ENCODE measurements at places on chromosomes 12 and 14.
A peak's percentile ranks its signal among the peaks of the same experiment; 100 is the strongest.

DNA sequence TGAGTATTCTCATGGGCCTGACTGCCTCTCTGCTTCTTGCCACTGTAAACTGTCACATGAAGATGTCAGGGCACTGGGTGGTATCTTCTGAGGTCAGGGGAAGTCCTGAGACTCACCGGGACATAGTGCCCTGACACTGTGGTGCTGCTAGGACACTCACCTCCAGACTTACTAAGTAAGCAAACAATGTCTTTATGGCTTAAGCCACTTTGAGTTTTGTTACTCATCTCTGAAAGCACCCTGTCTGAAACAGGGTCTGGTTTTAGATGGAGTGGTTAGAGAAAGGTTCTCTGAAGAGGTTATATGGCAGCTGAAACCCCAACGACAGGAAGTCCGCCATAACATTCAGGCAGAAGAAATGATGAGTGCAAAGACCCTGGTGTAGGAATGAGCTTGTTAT, 22.7 kb downstream of the GPR19 start:
- DNase-seq = no peak

DNA sequence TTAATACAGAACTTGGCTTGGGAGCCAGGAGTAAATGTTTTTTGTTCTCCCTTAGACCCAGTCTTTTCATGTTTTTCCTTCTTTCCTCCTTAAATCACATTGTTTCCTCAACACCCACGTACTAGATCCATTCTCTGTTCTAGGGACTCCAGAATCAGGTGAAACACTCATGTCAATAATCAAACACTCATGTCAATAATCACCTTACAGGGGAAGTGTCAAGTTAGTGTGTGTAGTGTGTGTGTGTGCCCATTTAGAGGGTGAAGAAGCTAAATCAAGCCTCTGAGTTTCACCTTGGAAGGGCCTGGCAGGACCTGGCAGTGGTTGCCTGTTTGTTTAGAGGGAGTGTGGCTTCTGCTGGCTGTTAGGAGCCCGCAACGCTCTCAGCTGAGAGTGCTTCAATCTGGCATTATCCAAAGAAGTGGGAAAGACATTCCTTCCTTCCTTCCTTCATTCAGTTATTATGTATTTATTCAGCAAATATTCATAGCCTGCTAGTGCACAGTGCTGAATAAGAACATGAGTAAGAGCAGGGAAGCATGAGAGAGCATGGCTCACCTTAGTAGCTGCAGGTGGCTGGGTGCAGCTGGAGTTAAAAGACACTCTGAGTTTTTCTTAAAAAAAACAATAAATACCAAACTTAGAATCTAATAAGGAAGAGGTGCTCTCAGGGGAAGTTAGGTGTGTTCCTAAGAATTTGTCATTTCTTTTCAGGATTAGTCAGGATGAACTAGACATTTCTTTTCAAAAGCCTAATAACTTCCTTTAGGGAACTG, 17.6 kb upstream of the EID3 start:
- no peak for DNase-seq

DNA sequence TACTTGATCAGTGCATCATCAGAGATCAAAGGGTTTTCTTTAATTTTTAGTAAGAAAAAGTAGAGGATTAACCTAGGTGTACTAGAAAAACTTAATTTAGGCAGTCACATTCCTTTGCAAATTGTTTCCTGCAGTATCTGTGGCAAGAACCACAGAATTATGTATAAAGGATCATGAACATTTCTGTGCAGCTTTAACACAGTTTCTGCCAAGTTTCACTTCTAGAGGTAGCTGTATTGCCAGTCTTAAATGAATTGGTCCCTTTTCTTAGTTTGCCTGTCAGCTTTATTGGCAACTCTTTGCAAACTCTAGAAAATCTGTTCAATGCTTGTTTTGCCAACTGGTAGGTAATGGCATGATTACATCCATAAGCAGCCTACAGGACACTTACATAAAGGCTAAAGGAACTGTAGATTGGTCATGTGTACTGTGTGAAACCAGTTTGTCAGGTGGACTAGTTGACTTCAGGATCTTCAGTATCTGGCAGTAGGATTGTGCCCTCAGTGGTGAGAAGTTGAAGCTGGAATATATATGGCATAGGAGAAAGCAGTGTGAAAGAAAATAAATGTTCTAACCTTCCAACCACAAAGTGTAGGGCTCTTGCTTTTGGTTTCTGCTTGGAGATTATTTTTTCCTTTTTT, 75.9 kb downstream of the TTLL5 start:
- DNase-seq = no peak

DNA sequence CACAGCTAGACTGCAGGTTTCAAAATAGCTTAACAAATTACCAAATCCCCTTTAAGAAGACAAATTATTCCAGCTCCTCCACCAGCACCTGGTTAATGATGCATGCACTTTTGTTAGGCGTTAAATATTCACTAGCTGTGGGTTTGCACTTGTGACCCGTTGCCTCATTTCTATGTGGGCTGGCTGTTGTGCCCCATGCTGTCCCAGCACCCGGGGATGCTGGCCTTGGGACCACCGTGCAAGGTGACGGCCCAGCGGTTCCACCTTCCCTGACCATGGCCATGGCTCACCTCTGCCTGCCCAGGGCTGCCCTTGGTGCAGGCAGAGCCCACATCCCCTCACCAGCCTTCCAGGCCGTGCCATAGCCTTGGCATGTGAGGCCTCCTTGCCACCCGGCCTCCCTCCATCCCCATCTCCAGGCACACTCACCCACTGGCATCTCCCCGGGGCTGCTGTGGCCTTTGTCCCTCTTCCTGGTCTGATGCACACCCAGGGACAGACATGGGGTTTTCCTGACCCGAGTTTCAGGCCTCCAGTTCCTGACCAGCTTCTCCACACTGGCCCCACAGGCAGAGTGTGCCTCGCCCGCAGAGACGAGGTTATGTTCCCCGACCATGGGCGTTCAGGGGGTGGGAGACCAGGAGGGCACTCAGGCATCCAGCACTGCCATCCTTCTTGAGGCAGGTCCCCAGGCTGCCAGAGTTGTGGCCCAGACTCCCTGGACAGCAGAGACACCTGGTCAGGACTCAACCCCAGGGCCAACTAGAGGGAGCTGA, 20.3 kb upstream of the C14orf180 start:
- DNase-seq = no peak

DNA sequence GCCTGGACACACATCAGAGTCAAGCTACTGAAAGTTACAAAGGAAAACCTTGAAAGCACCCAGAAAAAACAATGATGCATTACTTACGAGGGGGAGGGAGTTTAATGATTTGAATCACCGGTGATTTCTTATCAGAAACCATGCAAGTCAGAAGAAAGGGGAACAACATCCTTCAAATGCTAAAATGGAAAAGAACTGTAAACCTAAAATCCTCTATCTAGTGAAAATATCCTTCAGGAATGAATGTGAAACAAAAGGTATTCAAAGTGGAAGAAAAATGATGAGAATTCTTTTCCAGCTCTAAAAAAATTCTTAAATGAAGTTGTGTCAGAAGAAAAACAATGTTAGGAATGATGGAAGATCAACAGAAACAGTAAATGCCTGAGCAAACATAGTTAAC, 16.8 kb downstream of the SCAF11 start:
- no peak for DNase-seq

- DNase-seq = no peak
Measured at GRCh38 chr12:18323159-18323558, 61.8 kb downstream of the PIK3C2G start.

GRCh38 chr14:30252783-30253674, 305.9 kb upstream of the G2E3 start:
- DNase-seq = no peak

DNA sequence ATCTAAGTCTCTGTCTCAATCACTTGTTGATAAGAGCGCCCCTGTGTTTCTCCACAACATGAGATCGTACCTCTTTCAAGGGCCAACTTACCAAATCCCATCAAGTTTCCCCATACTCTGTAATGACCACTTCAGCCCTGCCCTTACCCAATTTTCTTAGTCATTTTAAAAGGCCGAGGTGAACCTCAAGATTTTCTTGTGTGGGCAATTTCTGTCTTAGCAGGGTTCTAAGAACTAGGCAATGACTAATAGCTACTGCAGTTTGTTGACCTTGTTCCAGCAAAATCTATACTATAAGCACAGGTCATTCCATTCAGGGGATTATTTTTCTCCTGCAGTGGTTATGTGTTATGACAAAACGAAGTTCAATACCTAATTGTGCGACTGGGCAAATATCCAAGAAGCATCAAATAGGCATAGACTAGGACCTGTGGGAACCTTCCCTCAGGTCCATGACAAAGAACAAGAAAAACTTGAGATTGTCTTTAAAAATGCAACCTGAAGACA, 359.8 kb downstream of the PCNX1 start:
- DNase-seq = no peak

- DNase-seq = no peak
Measured at GRCh38 chr12:18882690-18883089, 144.8 kb downstream of the CAPZA3 start.

DNA sequence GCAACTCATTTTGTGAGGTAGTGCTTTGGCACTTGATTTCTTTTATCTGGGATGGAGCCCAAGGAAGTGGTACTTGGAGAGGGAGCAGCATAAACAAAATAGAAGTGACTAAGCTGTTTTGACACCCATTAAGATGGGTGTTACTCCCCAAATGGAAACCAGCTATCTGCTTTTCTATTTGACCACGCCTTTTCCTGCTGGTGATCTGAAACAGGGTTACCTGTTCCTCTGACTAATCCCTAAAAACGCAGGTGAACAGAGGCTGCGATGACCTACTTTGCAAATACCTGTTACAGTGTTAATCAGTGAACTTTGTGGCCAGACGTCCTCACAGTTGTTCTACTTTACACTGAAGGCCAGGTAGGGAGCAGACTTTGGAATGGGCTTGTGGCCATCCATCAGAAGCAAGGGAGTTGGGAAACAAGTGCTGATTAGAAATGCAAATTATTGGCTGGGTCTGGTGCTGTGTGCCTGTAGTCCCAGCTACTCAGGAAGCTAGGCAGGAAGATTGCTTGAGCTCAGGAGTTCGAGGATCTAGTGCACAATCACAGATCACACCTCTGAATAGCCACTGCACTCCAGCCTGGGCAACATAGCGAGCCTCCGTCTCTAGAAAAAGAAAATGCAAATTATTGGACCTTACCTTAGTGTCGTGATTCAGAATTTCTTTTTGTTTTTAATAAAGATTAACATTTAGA, 58.3 kb upstream of the HECTD1 start:
- DNase-seq = no peak

DNA sequence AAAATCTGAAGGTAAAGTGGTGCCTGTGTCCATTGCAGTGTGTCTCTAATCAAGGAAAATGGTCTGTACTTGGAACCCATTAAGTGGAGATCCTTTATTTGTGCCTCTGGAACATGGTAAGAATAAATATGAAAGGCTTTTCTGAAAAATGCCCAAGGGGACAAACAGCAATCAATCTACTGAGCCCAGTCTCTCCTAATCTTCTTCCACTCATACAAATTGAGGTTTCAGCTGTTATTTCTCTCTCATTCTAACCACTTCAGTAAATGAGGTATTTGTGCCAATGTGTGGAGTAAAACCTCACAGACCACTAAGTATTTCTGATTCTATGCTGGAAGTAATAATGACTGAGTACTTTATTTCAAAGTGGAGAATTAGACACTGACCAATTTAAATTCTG, 82.3 kb upstream of the ST8SIA1 start:
- DNase-seq = no peak

- no peak for DNase-seq
Measured at GRCh38 chr12:3751151-3752095, 1.5 kb downstream of the CRACR2A start.

DNA sequence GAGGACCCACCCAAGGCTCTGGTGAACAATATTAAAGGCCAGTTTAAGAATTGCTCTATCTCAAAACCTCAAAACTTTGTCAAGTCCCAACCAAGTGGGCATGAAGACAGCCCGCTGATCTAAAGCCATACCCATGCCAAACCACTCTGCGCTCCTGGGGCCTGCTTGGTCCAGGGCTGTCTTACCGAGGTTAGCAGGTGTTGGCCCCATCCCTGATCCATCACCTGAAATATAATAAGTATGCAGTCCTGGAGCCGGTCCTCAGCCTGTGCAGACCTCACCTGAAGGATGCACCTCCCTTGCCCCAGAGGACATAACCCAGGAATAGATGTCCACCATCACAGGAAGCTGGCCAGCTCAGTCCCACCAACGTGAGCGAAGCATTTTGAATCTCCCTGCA, 198.3 kb upstream of the FKBP4 start:
- DNase-seq = no peak

- DNase-seq = no peak
Measured at GRCh38 chr12:6177642-6178358, 22.4 kb upstream of the CD9 start.

GRCh38 chr14:76775695-76776427, 14.6 kb downstream of the VASH1 start:
- no peak for DNase-seq

DNA sequence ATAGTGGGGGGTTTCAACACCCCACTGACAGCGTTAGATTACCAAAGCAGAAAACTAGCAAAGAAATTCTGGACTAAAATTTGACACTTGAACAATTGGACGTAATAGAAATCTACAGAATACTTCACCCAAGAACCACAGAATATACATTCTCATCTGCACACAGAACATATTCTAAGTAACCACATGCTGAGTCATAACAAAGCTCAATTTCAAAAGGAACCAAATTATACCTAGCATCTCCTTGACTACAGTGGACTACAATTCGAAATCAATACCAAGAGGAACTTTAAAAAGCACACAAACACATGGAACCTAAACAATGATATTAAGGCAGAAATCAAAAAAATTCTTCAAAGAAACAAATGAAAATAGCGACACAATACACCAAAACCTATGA, 871.6 kb upstream of the MDGA2 start:
- DNase-seq = no peak

DNA sequence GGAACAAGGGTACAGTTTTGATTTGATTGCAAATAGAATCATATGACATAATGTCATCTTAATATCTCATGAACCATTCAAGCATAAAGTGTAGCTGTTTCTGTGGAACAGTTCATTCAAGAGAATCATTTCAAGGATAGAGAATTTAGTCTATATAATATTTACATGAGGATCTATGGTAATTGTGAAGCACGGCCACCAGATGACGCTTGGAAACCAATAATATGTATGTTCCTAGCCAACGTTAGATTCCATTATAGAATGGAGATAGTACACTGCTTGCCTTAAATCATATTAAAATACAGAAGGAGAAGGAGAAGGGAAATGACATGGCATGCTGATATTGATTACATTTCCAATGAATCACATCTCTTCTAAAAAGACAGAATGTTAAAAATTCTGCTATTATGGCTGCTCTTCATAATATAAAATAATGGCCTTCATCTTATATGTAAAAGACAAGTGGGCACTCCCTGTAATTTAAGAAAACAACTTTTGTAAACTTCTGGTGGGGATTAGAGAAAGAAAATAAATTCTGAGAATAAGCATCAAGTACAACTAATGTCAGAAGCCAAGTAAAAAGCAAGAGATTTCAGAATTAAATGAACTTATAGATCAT, 351.0 kb downstream of the NAV3 start:
- DNase-seq = no peak

GRCh38 chr14:68284333-68284732, 464.8 kb downstream of the RAD51B start:
- DNase-seq = no peak

GRCh38 chr12:53098354-53098981, 1.0 kb downstream of the IGFBP6 start:
- DNase-seq = peak; percentile 28

GRCh38 chr14:51430633-51431032, 190.6 kb downstream of the TMX1 start:
- DNase-seq = no peak

- DNase-seq = no peak
Measured at GRCh38 chr12:1059162-1059561, 68.1 kb downstream of the ERC1 start.

- DNase-seq = no peak
Measured at GRCh38 chr12:102885043-102885932, 31.8 kb downstream of the PAH start.

- DNase-seq = no peak
Measured at GRCh38 chr12:119409043-119409442, 74.5 kb downstream of the CCDC60 start.
